Endothelial cell (in vitro differentiated cells): ENCODE measurements at places on chromosomes 2 and 18. TPM values are rescaled to one million over a fixed set of nuclear protein-coding genes. Genes with fewer than 3 reads are reported as not detected.

- H3K4me1 ChIP-seq = peaks cover 34% of the 10 kb centered on the region
- H3K27ac ChIP-seq = no peak overlapping the region
- no peak for DNase-seq
Observed at GRCh38 chr2:239273280-239274234, 127.3 kb downstream of the HDAC4 start.

GRCh38 chr2:109239720-109240119 lies 110.7 kb downstream of the SH3RF3 start:
- peak overlapping the region; percentile 65 for H3K27ac ChIP-seq
- DNase-seq = no peak
- no peak overlapping the region for H3K4me3 ChIP-seq
- peaks cover 74% of the 10 kb centered on the region for H3K4me1 ChIP-seq
- H3K36me3 ChIP-seq = peaks cover 2% of the 10 kb centered on the region

DNA sequence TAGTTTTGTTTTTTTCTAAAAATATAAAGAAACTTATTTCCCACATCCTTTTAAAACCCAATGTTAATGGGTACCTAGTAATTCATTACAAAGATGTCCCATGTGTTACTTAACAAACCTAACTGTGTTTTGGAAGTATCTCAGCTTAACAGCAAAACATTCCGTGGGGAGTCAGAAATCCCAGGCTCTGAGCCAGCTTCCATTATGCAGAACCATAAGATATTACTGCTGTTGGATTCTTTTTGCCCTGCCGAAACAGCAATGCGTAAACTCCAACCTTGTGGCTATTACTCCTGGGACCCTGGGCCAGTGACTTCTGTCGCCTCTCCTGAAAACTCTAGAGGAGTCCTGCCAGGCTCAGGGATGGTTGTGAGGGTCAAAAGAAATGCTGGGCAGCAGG lies 174.1 kb downstream of the UXS1 start:
- DNase-seq = no peak
- no peak overlapping the region for H3K27ac ChIP-seq
- no peaks in the 10 kb centered on the region for H3K36me3 ChIP-seq
- no peaks in the 10 kb centered on the region for H3K27me3 ChIP-seq
- no peak overlapping the region for H3K4me3 ChIP-seq
- peaks cover 3% of the 10 kb centered on the region for H3K4me1 ChIP-seq

Gene TRIM43
- total RNA-seq = not detected

Gene GNAL
- total RNA-seq = 9.7 TPM

- peaks cover 14% of the 10 kb centered on the region for H3K4me1 ChIP-seq
- no peak for DNase-seq
- H3K36me3 ChIP-seq = no peaks in the 10 kb centered on the region
- peaks cover 4% of the 10 kb centered on the region for H3K27me3 ChIP-seq
- H3K4me3 ChIP-seq = no peak overlapping the region
- H3K27ac ChIP-seq = no peak overlapping the region
Observed at GRCh38 chr2:136325844-136326331, 207.9 kb upstream of the CXCR4 start.

- no peaks in the 10 kb centered on the region for H3K27me3 ChIP-seq
- H3K4me1 ChIP-seq = no peaks in the 10 kb centered on the region
- H3K27ac ChIP-seq = no peak overlapping the region
- peak; percentile 77 for DNase-seq
- no peak overlapping the region for H3K4me3 ChIP-seq
- H3K36me3 ChIP-seq = no peaks in the 10 kb centered on the region
Observed at GRCh38 chr2:50401772-50402653, 629.9 kb downstream of the NRXN1 start.

DNA sequence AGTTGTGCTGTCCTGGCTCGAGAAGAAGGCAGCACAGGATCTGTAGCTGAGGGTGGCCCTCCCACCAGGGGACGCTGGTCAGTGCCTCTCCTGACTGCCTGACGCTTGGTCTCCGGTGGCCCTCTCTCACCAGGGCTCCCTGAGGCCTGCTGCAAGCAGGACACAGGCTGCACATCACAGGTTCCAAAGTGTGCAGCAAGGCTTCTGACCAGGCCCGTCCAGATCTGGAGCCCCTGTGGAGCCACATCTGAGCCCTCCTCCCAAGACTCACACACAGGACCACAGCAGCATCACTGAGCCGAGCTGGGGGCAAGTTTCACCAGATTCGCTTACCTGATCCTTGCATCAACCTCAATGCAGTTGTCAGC lies 12.1 kb downstream of the AMER3 start:
- H3K27me3 ChIP-seq = peaks cover 5% of the 10 kb centered on the region
- peaks cover 11% of the 10 kb centered on the region for H3K4me1 ChIP-seq
- no peak overlapping the region for H3K4me3 ChIP-seq
- H3K27ac ChIP-seq = no peak overlapping the region
- no peaks in the 10 kb centered on the region for H3K36me3 ChIP-seq
- no peak for DNase-seq

GRCh38 chr2:192023006-192023405 lies 171.7 kb downstream of the TMEFF2 start:
- no peak for DNase-seq
- H3K27me3 ChIP-seq = no peaks in the 10 kb centered on the region
- H3K4me3 ChIP-seq = no peak overlapping the region
- no peak overlapping the region for H3K27ac ChIP-seq
- H3K36me3 ChIP-seq = no peaks in the 10 kb centered on the region
- peaks cover 9% of the 10 kb centered on the region for H3K4me1 ChIP-seq

Gene NMUR1
- total RNA-seq = not detected

DNA sequence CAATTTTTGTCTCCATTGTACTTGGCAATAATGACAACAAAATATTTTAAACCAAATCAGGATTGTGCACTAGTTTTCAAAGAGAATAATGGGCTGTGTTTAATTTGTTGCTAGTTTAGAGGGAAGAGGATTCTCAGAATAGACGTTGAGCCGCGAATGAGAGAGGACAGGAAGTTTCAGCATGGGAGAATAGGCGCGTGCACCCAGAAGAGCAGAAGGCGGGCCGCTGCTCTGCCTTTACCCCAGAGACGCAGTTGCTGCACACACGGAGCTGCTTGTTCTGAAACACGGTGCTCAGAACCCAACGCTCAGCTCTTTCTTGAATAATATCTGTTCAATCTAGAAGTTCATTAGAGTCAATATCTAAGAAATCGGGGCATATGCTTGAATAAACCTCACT lies 223.4 kb downstream of the MYT1L start:
- peaks cover 5% of the 10 kb centered on the region for H3K27me3 ChIP-seq
- no peaks in the 10 kb centered on the region for H3K36me3 ChIP-seq
- H3K27ac ChIP-seq = peak overlapping the region; percentile 61
- DNase-seq = no peak
- peaks cover 3% of the 10 kb centered on the region for H3K4me1 ChIP-seq
- H3K4me3 ChIP-seq = no peak overlapping the region

Gene TMEFF2
- 0.10 TPM for total RNA-seq

Gene DUSP19
- total RNA-seq = 2.4 TPM

Gene HOXD8
- total RNA-seq = 9.3 TPM

Gene PAX3
- total RNA-seq = 16.5 TPM

GRCh38 chr2:23410596-23410995 lies 25.6 kb downstream of the KLHL29 start:
- H3K36me3 ChIP-seq = peaks cover 5% of the 10 kb centered on the region
- no peaks in the 10 kb centered on the region for H3K27me3 ChIP-seq
- H3K27ac ChIP-seq = no peak overlapping the region
- H3K4me3 ChIP-seq = no peak overlapping the region
- no peak for DNase-seq

- peaks cover 16% of the 10 kb centered on the region for H3K36me3 ChIP-seq
- no peaks in the 10 kb centered on the region for H3K4me1 ChIP-seq
- H3K27ac ChIP-seq = no peak overlapping the region
- H3K4me3 ChIP-seq = peak overlapping the region; percentile 25
- DNase-seq = no peak
- no peaks in the 10 kb centered on the region for H3K27me3 ChIP-seq
Observed at GRCh38 chr2:203279288-203279687, 40.5 kb downstream of the CYP20A1 start.

GRCh38 chr2:46812361-46813019 lies 103.1 kb downstream of the MCFD2 start:
- H3K27me3 ChIP-seq = peaks cover under 1% of the 10 kb centered on the region
- no peak overlapping the region for H3K27ac ChIP-seq
- H3K4me3 ChIP-seq = no peak overlapping the region
- DNase-seq = no peak

- peak within 1 kb of the TSS; percentile 99 for H3K4me3 ChIP-seq
- H3K27ac ChIP-seq = peak within 1 kb of the TSS; percentile 92
- H3K4me1 ChIP-seq = peaks cover 30% of the 10 kb centered on the region
- DNase-seq = peak; percentile 51
- peaks cover 6% of the 10 kb centered on the region for H3K36me3 ChIP-seq
Observed at GRCh38 chr2:127220102-127220767, at the start of gene CYP27C1. Gene CYP27C1 (minus strand): TSS chr2:127220299. CDS start chr2:127220270, 29 bp downstream.

Gene GALNT1
- 174 TPM for total RNA-seq

Gene ZAP70
- total RNA-seq = 93.4 TPM

DNA sequence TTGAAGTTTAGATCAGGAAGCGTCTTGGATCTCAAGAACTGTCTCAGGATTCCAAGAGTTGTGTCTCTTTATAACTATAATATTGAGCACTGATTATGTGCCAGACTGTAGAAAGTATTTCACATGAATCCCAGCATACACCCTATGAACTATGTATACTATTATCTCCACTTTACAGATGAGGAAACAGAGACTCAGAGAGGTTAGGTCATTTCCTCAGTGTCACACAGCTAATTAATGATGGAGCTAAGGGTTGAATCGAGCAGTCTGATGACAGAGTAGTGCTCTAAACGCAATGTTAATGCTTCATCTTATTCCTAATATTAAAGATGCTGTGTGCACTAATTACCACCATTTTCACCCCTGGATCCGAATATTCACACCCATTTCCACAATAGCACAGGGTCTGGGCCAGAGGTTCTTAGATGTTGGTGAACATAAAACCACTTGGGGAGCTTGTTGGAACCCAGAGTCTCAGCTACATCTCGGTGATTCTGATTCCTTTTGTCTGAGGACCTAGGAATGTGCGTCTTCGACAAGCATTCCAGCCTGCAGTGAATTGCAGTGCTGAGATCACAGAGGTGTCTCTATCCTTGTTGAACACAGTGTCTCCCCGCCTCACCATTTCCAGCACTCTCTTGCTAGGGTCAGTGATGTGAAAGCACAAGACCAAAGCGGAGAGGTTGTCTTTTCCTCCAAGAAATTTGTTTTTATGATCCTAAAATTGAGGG lies 213.8 kb downstream of the SP3 start:
- no peak overlapping the region for H3K4me3 ChIP-seq
- DNase-seq = no peak
- H3K27me3 ChIP-seq = no peaks in the 10 kb centered on the region
- H3K27ac ChIP-seq = no peak overlapping the region
- no peaks in the 10 kb centered on the region for H3K36me3 ChIP-seq

Gene PAIP2B
- total RNA-seq = 2.9 TPM

Gene MEIS1
- 13.3 TPM for total RNA-seq

Gene COL6A3
- 1.6 TPM for total RNA-seq

DNA sequence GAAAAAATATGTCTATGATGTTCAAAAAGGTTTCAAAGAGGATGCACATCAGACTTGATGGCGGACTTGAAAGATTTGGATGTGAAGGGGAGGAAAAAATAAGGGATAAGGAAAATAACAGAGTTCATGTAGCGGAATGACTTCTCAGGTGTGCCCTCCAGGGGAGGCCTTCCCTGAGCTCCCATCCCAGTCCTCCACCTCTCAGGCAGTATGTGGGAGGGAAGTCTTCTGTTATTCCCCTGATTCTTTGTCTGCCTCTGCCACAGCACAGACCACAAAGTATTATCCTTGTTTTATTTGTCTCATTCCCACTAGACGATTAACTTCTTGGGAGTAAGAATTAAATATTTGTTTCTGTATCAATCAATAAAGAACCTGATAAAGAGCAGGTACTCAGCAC lies 17.7 kb downstream of the COL5A2 start:
- H3K27ac ChIP-seq = no peak overlapping the region
- no peak overlapping the region for H3K4me3 ChIP-seq
- H3K4me1 ChIP-seq = no peaks in the 10 kb centered on the region
- no peaks in the 10 kb centered on the region for H3K36me3 ChIP-seq
- no peak for DNase-seq

Gene EPB41L3
- 16.8 TPM for total RNA-seq

DNA sequence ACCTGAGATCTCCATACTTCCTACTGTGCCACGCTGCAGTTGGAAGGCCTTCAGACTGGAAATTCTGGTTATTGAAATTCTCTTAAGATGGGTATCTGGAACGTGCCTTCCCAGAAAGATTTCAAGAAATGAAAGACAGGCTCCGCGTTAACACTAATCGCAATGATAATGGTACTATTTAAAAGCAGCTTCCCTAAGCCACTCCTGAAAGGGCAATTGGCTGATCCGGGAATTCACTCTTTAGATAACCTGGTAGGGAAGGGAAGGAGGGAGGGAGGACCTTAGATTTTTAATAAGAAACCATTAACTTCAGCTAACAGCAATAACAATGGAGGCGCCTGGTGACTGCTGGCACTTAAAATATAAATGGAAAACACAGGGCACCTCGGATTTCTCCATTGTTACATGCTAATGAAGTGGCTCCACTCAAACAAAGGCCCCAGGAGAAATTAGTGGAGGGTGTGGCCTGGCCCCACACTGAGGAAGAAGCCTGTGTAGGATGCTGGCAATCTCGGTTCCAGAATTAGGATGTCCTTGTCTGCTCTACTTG lies 22.5 kb upstream of the MTA3 start:
- peaks cover 1% of the 10 kb centered on the region for H3K27me3 ChIP-seq
- no peak overlapping the region for H3K4me3 ChIP-seq
- H3K27ac ChIP-seq = no peak overlapping the region
- no peak for DNase-seq
- H3K4me1 ChIP-seq = peaks cover 11% of the 10 kb centered on the region
- H3K36me3 ChIP-seq = no peaks in the 10 kb centered on the region

- H3K27me3 ChIP-seq = peaks cover 65% of the 10 kb centered on the region
- H3K4me3 ChIP-seq = peak overlapping the region; percentile 72
- H3K4me1 ChIP-seq = peaks cover 76% of the 10 kb centered on the region
Observed at GRCh38 chr2:222302178-222303018, 3.6 kb upstream of the PAX3 start.

GRCh38 chr2:8461341-8461740 lies 220.5 kb upstream of the ID2 start:
- H3K27me3 ChIP-seq = no peaks in the 10 kb centered on the region
- no peak overlapping the region for H3K27ac ChIP-seq
- DNase-seq = no peak

DNA sequence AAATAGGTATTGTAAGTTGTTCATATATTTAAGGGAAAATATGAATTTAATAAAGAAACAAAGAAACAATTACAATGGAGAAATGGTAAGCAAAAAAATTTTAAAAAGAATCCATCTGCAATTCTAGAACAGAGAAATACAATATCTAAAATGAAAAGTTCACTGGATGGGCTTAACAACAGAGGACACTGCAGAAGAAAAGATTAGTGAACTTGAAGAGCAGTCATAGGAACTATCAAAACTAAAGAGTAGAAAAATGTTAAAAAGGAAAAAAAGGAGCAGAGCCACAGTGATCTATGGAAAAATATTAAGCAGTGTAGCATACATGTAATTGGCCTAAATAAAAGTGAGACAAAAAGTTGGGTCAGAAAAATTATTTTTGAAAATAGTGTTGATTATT lies 83.5 kb downstream of the ALK start:
- H3K27me3 ChIP-seq = no peaks in the 10 kb centered on the region
- DNase-seq = no peak
- no peak overlapping the region for H3K27ac ChIP-seq
- H3K4me1 ChIP-seq = peaks cover 3% of the 10 kb centered on the region
- H3K4me3 ChIP-seq = no peak overlapping the region
- no peaks in the 10 kb centered on the region for H3K36me3 ChIP-seq

- peak overlapping the region; percentile 20 for H3K4me3 ChIP-seq
- H3K4me1 ChIP-seq = no peaks in the 10 kb centered on the region
- H3K27me3 ChIP-seq = peaks cover 10% of the 10 kb centered on the region
- peaks cover 5% of the 10 kb centered on the region for H3K36me3 ChIP-seq
Observed at GRCh38 chr2:240936106-240936505, 30.0 kb downstream of the CROCC2 start.
